ENCODE measurements at places on chromosomes 5 and 9.

DNA sequence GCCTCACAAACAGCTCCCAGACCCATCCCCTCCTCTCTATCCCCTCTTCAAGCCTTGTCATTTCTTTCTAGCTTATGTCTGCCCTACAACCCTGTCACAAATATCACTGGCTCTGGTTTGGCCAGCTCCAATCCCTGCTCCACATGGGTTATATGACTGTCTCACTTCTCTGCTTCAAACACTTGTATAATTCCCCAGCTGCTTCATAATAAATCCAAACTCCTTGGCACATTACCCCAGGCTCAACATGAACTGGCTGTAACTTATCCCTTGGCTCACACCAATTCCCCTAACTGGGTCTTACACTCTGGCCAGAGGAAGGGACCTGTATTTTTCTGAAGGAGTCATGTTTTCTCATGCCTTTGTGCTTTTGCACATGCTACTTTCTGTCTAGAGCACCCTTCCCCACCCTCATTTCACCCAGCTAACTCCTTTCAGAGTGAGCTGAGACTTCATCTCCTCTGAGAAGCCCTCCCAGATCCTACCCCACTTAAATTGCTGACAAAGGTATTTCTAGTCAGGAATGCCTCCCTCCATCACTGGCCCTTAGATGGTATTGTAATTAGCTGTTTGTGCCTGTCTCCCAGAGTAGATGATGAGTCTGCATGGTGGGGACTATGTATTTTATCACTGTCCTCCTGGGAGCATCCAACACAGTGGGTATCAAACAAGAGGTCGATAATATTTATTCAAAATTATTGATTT is 5.3 kb downstream of the PRXL2C start:
- no peak for DNase-seq

GRCh38 chr5:173826428-173827350 is 61.5 kb upstream of the CPEB4 start:
- DNase-seq: no peak

- DNase-seq: no peak
Observed at GRCh38 chr5:158953929-158954534, 145.7 kb downstream of the EBF1 start.

DNA sequence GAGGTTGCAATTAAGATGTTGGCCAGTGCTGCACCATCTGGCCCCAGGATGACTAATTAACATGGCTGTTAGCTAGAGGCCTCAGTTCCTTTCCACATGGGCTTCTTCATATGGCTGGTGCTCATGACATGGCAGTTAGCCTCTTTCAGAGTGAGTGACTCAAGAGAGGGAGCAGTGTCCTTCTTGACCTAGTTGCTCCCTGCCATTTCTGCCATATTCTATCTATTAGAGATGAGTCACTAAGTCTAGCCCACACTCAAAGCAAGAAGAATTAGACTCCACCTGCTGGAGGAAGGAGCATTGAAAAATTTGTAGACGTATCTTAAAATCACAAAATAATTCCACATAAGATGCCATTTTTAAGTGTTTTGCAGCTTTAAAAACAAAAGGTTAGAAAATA is 651.2 kb upstream of the CCNG1 start:
- no peak for DNase-seq

DNA sequence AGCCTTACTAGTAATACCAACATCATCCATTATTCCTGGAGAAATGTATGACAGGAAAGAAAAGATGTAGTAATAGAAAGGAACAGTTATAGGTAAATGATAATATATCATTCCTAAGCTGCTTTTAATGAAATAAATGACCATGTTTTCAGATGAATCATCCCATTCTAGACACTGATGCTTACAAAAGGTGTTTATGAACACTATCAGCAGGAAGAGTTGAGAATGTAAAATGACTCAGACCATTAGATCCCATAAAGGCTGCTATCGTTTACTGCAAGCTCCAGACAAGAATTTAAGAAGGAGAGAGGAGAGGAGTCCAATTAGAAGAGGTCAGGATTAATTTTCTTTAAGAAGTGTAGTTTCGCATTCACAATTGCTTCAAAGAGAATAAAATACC is 1033.5 kb downstream of the EFNA5 start:
- no peak for DNase-seq

Data from NCI-H1694 treated with DMSO at 0.1 percent for 48 hours (cell line).